ENCODE measurements at places on chromosomes 12 and 14.

DNA sequence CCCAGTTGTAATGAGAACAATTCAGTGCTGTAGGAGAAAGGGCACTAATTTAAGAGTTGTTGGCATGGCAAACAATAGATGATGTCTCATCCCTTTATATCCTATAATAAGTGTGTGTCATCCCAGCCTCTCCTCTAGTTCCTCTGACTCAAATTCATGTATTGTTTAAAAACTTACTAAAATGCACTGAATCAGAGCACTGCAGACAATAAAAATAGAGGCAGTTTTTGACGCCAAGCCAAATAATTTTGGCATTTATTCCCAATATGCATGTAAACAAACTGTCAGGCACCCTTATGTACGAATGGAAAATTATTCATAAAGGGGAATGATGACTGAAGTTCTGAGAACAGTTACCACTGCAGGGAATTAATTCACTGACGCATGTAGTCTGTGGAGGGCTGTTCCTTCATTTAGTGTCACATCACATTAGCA, 57.9 kb upstream of the TMX1 start:
- DNase-seq = no peak

DNA sequence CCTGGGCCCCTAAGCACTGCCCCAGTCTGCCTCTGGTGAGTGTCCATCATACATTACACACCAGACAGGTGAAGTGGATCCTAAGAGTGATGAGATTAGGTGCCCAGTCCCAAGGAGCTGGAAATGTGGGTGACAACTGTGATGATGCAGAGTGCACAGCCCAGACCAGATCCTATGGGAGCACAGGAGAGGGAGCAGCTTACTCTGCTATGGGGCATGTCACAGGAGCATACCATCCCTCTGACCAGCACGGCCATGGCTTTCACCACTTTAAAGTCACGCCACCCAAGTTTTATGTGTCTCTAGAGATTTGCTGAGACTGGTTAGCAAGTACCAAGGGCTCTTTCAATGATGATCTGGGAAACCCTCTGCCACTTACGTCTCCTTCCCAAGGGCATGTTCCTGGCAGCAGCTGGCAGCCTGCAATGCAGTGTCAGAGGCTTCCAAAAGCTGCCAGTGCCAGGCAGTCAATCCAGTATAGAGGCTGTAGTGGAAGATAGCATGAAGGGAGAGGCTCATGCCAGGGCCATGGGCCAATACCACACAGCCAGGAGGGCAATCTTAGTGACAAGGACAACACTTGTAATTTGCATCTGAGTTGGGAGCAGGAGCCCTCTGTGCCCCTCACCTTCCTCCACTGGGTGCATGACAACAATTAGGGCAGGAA, 40.2 kb downstream of the STAB2 start:
- DNase-seq = no peak

- DNase-seq = no peak
Observed at GRCh38 chr12:24554612-24555295, 394.1 kb downstream of the BCAT1 start.

- DNase-seq = no peak
Observed at GRCh38 chr12:55041345-55042055, 21.7 kb downstream of the NEUROD4 start.

DNA sequence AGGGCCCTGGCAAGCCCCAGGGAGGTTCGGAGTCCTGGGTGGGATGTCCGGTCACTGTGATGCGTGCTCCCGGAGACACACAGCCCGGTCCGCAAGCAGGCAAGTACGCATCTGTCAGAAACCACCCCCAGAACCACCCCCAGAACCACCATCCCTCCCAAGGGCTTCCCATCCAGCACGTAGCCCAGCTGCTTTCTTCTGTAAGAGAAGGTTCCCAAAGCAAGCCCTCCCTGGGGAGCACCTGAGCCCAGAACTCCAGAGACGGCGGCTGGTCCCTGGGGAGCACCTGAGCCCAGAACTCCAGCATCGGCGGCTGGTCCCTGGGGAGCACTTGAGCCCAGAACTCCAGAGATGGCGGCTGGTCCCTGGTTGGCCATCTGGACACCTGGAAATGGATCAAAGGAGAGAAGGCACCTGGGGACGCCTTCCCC, 2.6 kb upstream of the FBRSL1 start:
- DNase-seq = no peak

DNA sequence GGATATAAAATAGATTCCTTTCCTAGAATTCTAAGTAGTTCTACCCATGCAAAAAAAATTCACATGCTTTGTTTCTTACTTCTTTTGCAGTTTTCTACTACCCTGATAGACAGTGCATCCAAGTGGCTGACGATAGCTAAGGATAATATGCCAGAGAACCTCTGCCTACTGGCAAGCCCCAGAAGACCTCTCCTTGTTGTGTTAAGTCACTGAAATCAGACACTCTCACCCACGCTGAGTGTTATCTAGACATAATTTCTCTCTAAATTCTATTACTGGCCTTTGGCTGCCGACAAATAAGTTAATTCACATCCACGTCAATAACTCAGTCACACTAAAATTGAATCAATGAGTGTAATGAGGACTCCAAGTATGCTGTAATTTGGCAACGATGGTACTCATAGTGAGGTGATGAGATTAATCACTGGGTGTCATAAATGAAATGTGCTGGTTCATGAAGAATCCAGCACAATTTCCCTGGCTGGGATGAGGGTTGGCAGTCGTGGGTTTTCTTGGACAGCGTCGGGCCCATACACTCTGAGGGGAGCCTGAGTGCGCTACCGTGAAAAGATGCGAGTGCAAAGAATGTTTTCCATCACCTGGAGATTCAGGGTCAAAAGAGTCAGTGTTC, 354.8 kb upstream of the TMEM132C start:
- DNase-seq = no peak

DNA sequence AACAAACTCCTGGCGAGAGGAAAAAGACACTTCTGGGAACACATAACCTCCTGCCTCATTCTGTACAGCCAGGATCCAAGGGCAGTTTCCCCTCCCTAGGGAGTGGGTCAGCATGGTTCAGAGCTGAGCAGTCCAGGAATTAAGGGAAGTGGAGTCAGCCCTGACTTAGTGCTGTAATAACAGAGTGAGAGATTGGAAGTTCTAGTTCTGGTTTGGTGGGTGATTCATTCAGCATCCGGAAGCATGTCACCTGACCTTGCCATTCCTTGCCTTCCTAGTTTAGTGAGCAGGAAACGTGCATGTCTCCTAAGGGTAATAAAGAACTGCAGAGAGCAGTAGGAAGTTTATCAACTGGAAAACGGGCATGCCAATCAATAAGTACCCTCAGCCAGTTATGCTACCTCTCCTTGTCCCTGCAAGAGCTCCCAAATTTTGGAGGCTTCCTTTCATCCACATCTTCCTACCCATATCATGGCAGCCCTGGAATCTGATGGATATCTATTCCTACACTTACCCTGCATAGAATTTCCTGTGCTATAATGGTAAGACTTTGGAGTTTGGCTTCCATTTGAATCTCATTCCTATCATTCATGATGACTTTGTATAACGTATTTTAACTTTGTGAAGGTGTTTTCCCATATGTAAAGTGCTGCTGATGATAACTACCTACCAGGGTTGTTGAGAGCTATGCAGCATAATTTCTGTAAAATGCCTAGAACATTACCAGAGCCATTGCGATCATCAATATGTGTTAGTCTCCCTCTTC, 28.5 kb upstream of the MAGOHB start:
- no peak for DNase-seq

DNA sequence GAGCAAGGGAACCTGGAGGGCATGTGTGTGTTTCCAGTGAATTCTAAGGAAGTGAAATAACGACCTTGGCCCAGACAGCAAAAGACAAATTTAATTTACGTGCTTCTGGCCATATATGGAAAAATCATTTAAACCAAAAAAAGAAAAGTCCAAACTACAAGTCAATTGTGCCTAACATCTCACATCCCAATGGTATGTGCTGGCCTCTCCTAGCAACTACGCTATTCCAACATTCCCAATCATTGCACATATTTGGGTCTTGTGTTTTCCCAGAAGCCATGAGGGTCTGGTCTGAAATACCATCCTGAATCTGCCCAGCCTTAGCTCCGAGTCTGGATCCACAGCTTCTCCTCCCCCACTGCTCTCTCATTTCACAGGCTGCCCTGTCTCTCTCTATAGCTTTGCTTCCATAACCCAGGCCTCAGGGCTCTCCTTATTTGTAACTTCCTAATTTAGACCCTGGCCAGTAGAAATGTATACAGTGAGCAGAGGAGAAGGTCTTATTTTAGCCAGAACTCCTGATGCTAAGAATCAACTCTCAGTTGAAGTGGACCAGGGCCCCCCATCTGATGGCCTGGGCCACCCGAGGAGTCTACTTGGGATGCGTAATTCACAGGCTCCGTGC, 224.6 kb downstream of the ANO2 start:
- peak; percentile 47 for DNase-seq

All from left hindlimb (tissue), 1 donor.